ENCODE measurements at places on chromosomes 4 and X. TPM values are rescaled to one million over a fixed set of nuclear protein-coding genes. Genes with fewer than 3 reads are reported as not detected.

GRCh38 chrX:16067886-16068515 lies 55.4 kb upstream of the GRPR start:
- no peak overlapping the region for H3K4me3 ChIP-seq
- H3K27me3 ChIP-seq: no peaks in the 10 kb centered on the region
- no peaks in the 10 kb centered on the region for H3K4me1 ChIP-seq
- DNase-seq: no peak
- H3K36me3 ChIP-seq: no peaks in the 10 kb centered on the region

PABPC1L2A gene
- total RNA-seq: not detected

DNA sequence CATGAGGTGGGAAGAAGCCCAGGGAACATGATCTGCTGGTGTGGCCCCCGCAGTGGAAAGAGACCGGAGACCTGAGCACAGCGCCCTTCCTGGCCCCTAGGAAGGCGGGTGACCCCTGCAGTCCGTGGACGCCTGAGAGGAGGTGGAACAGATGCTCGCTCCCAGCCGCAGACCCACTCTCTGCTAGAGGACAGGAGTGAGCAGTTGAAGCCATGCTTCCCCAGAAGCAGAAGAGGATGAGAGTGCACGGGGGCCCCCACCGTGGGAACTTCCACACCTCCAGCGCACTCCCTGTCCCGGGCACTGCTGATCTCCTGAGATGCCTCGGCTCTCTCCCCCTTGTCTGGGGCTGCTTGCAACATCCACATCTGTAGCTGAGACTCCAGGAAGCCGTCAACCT lies 62.2 kb downstream of the GPR143 start:
- no peak for DNase-seq
- no peaks in the 10 kb centered on the region for H3K36me3 ChIP-seq
- H3K27ac ChIP-seq: no peak overlapping the region

DNA sequence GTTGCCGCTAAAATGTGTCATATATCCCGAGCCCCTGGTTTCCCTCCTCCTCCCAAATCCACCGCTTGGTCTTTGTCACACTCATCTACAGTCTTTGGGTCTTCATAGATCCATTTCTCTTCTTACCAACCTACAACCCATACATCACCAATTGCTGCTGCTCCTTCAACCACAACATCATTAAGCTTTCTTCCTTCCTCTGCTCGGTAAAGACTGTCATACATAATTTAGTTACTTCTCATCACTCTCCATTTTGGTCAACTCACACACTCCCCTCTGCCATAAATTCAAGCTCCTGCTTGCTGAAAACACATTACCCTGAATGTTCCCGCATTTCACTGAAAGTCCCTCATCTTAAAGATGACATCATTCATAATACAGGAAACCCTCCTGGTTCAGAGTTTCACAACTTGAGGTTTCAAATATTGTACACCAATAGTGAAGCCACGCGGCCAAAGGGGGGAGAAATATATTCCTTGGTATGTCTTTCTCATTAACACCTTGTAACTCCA lies 1.7 kb upstream of the DCTD start:
- no peaks in the 10 kb centered on the region for H3K36me3 ChIP-seq
- no peaks in the 10 kb centered on the region for H3K27me3 ChIP-seq
- no peak overlapping the region for H3K27ac ChIP-seq

PAGE2 gene
- total RNA-seq: not detected

DNA sequence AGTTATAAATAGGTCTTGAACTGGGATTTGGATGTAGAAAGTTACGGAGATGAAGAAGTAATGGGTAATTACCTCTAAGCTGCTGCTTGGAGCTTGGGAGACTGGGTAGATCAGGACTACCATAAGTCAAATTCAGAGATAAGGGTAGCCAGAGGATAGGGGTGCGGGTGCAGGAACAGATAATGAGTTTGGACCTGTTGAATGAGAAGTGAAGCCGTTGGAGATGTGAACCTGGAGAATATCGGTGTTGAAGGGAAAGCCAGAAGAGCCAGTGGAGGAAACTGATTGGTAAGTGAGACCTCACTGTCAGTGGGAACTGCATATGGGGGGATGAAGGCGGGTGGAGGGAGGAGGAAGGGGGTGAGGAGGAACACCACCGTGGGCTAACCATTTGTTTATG lies 618 bp upstream of the FOXO4 start:
- no peaks in the 10 kb centered on the region for H3K27me3 ChIP-seq
- H3K36me3 ChIP-seq: no peaks in the 10 kb centered on the region
- peaks cover 8% of the 10 kb centered on the region for H3K4me1 ChIP-seq
- no peak overlapping the region for H3K27ac ChIP-seq

DNA sequence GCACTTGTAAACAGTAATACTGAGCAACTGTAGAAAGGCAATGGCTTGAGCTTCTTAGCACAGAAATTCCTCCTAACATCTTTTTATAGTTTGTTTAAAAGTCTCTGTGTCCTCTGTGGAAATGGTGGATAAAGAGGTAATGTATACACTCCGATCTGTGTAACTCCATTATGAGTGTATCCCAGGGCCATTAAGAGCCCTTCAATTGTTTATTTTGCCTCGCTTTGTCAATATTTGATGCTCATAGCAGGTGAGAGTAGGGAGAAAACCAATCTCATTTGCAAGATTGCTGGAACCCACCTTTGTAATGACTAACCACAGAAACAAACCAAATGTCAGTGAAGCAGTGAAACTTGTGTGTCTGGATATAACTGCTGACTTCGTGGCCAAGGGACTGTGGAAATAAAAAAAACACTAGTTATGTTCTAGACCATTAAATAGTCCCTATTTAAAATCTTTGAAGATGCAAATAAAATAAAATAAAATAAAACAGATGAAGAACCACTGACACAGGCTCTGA lies 598.2 kb upstream of the BOD1L1 start:
- no peaks in the 10 kb centered on the region for H3K27me3 ChIP-seq
- H3K4me1 ChIP-seq: no peaks in the 10 kb centered on the region
- DNase-seq: peak; percentile 35
- H3K4me3 ChIP-seq: no peak overlapping the region
- no peak overlapping the region for H3K27ac ChIP-seq

DNA sequence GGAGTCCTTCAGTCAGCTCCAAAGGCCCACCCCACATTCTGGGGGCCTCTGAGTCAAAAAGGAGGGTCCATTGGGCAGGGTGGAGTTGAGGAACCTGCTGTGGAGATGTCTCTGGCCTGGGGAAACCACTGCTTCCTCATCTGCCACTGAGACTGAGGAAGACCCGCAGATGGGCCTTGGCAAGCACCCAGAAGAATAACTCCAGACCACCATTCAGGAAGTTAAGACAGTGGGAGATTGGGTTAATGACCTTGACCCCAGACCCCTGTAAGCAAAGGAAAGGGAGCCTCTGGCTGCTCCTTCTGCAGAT lies 8.1 kb upstream of the HSD17B10 start:
- no peak overlapping the region for H3K4me3 ChIP-seq
- H3K4me1 ChIP-seq: peaks cover 6% of the 10 kb centered on the region
- DNase-seq: no peak
- H3K27ac ChIP-seq: no peak overlapping the region
- H3K27me3 ChIP-seq: no peaks in the 10 kb centered on the region

HS3ST1 gene
- total RNA-seq: 1.7 TPM

IRF2 gene
- 41.1 TPM for total RNA-seq

GRCh38 chrX:10064736-10065135 lies 92.0 kb upstream of the CLCN4 start:
- no peaks in the 10 kb centered on the region for H3K27me3 ChIP-seq
- no peaks in the 10 kb centered on the region for H3K4me1 ChIP-seq
- H3K27ac ChIP-seq: no peak overlapping the region
- no peak for DNase-seq
- H3K4me3 ChIP-seq: no peak overlapping the region
- H3K36me3 ChIP-seq: no peaks in the 10 kb centered on the region

SLC4A4 gene
- total RNA-seq: 14.2 TPM

DNA sequence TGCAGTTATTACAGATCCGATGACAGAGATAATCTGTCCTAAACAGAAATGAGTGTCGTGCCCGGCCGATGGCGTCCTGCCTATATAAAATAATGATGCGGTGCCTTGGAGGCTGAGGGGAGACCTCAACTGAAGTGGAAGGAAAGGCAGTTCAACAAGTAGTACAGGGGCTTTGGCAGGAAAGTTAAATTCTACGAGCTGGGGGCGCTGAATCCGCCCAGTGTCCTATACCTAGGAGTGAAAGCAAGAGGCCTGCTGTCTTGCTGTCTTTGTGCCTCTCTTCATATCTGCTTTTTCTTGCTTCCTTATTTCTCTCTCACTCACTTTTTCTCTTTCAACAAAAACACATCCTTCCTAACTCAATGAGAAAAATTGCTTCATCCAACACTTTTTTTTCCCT lies 82.2 kb upstream of the PRPS2 start:
- H3K27ac ChIP-seq: no peak overlapping the region
- H3K4me3 ChIP-seq: no peak overlapping the region
- H3K27me3 ChIP-seq: no peaks in the 10 kb centered on the region
- no peaks in the 10 kb centered on the region for H3K4me1 ChIP-seq
- DNase-seq: peak; percentile 40
- H3K36me3 ChIP-seq: no peaks in the 10 kb centered on the region

DNA sequence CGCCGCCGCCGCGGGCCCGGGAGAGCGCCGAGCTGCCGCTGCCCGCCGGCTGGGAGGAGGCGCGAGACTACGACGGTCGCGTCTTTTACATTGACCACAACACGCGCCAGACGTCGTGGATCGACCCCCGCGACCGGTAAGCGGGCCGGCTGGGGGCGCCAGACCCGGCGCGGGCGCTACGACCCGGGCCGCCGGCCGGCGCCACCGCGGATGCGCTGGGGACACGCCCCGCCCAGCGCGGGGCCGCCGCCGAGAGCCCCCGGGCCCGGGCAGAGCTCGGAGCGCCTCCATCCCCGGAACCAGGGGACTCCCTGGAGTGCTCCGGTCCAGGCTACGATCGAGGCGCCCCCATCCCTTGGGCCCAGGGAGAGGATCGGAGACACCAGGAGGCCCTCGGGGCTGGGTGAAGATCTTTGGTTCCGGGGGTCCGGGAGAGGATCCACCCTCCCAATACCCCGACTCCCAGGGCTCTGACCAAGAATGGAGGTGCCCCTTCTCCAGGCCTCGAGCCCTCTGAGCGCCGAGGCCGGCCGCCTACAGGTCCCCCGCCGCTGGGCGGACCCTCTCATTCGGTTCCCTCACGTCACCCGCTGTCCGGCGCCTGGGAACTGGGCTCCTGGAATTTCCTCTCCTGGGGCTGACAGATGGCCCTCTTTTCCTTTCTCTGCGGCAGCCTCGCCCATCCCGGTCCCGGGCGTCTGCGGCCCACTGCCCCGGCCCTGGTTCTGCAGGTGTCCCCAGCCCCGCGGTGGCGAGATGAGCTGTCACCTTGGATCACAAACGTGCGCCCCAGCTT lies 48.8 kb downstream of the CLDN34 start:
- H3K4me3 ChIP-seq: peak overlapping the region; percentile 45
- no peaks in the 10 kb centered on the region for H3K36me3 ChIP-seq
- peaks cover 9% of the 10 kb centered on the region for H3K4me1 ChIP-seq
- DNase-seq: peak; percentile 49

DNA sequence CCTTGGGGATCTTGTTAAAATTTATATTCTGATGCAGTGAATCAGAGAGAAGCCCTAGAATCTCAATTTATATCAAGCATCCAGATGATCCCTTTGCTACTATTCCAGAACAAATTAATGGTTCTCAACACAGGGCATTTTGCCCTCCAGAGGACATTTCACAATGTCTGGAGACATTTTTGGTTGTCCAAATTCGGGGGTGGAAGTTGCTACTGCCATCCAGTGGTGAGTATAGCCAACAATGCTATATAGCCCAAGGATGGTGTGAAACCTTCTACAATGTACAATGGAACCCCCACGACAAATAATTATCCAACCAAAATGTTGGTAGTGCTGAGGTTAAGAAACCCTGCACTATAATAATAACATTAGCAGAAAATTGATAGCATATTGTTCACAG lies 2440.0 kb downstream of the PCDH7 start:
- no peaks in the 10 kb centered on the region for H3K27me3 ChIP-seq

DNA sequence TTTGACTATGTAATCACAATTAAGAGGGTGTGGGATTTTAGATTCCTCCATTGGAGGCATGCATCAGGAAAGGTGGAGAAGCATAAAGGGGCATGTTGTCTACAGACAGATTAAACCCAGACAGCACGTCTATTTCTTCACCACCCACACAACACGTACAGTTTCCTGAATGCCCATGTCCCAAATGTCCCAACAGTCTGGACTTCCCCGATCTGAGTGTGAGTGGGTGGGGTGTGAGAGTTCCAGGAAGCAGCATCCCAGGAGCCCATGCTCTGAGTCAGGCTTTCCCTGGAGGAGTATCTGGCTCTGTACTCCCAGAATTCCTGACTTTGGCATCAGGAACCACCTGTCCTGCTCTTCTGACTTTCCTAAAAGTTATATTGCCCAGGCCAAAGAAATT lies 30.8 kb upstream of the NDP start:
- H3K4me3 ChIP-seq: no peak overlapping the region
- H3K27me3 ChIP-seq: no peaks in the 10 kb centered on the region
- H3K36me3 ChIP-seq: no peaks in the 10 kb centered on the region

GRCh38 chrX:15492469-15492868 lies 664 bp downstream of the PIR start:
- H3K36me3 ChIP-seq: no peaks in the 10 kb centered on the region
- peak overlapping the region; percentile 55 for H3K27ac ChIP-seq
- no peaks in the 10 kb centered on the region for H3K27me3 ChIP-seq
- no peak overlapping the region for H3K4me3 ChIP-seq

TMPRSS11D gene
- total RNA-seq: not detected

DNA sequence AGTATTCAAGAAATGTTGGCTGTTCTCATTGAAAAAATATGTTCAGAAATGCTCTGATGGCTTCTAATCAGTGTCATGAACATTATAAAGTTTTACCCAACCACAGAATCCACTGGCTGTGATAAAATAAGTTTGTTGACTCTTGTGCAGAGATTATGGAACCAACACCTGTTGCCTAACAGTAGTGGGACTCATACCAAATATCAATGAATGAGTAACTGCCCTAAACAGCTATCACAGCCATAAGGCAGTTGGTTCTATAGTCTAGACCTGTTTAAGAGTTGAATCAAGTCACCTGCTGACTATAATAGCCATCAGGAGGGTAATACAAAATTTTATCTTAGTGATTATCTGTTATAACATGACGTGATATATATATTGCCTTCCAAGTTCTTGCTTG lies 168.3 kb downstream of the ATOH1 start:
- no peak overlapping the region for H3K4me3 ChIP-seq
- DNase-seq: no peak
- H3K4me1 ChIP-seq: no peaks in the 10 kb centered on the region
- no peaks in the 10 kb centered on the region for H3K36me3 ChIP-seq
- H3K27ac ChIP-seq: no peak overlapping the region
- no peaks in the 10 kb centered on the region for H3K27me3 ChIP-seq

CRMP1 gene
- total RNA-seq: 11.6 TPM

GRCh38 chr4:83362492-83363329 lies 28.1 kb upstream of the HPSE start:
- peak; percentile 51 for DNase-seq
- H3K4me1 ChIP-seq: peaks cover 8% of the 10 kb centered on the region
- H3K36me3 ChIP-seq: no peaks in the 10 kb centered on the region
- H3K4me3 ChIP-seq: no peak overlapping the region
- H3K27ac ChIP-seq: peak overlapping the region; percentile 53
